ENCODE measurements at places on chromosomes 4 and X.

DNA sequence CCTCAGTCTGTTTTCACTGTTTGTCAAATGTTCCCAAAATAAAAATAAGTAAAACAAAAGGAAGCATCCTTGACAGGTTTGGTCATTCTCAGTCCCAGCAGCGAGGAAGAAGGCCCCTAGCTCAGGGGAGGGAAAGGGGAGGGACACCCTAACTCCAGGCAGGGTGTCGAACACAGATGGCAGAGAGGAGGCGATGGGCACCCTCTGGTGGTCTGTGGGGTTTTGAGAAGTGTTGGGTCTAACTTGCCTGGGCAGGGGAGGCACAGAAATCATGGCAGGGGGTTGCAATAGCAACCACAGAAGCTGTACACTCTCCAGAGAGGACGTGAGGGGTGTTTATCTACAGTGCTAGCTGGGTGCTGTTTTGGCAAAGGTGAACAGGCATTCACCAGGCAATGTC, 229.8 kb upstream of the SFRP2 start:
- DNase-seq: no peak

GRCh38 chrX:150161193-150161592, 201.9 kb upstream of the MAMLD1 start:
- DNase-seq: no peak

GRCh38 chrX:129641941-129642340, 12.8 kb downstream of the APLN start:
- DNase-seq: no peak

DNA sequence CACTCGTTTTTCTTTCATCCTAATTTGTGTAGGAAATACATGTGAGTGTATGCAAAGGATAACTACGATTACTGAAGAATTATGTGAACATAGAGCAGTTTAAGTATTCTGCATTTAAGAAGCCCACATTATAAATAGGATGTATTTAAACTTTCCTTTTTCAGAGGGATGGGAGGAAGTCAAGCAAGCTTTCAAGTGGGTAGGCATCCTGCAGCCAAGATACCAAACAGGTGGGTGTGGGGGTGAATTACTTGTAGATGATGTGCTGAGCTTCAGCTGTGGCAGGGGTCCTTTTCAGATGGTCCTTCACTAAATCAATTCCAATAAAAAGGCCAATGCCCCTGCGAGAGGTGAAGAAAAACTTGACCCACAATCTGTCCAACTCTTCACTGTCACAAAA, 16.3 kb downstream of the ETNPPL start:
- no peak for DNase-seq

DNA sequence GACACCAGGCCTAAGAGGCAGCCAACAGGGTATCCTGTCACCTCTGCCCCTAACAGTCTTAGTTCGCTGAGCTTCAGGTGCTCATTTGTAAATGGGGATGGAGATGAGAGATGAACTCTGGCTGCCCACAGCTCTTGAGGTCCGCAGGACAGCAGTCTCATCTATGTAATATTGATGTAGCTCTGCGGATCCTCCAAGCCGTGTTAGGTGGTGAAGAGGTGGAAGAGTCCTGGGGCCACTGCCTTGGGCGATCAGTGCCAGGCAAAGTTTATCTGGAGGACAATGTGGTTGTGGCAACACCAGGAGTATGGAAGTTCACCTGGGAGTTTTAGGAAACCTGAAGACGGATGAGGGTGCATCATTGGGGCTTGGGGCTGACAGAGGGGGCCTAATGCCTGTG, 13.4 kb downstream of the TRO start:
- DNase-seq: no peak

DNA sequence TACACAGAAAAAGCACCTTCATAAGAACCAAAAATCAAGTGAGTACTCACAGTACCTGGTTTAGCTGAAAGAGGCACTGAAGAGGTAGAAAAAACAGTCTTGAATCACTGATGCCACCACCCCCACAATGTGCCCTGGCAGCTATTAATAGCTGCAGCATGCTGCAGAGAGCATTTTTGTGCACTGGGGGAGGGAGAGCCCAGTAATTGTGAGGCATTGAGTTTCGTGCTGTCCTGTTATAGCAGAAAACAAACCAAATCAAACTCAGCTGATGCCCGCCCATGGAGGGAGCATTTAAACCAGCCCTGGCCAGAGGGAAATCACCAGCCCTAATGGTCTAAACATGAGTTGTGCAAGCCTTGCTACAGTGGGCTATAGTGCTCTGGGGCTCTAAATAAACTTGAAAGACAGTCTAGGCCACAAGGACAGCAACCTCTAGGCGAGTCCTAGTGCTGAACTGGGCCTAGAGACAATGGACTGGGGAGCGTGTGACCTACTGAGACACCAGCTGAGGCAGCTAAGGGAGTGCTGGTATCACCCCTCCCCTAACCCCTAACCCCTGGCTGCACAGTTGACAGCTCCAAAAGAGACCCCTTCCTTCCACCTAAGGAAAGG, 106.3 kb upstream of the TMLHE start:
- DNase-seq: no peak

DNA sequence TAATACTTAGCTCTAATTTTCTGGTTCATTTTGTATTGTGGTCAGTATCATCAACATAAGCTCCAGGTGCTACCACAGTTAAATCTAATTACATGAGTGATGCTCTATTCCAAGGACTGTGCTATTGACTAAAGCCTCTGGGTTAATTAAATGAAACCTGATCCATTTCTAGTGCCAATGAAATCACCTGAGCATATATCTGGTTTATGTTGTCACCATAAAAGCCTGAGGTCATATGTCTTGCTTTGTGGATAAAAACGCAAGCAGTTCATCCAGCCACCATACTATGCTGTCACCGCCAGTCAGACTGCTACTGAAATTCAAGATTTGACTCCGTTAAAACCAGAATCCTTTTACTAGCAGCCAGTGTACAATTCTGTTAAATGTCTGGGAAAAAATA, 64.2 kb upstream of the ZNF518B start:
- DNase-seq: no peak

- DNase-seq: no peak
These were observed 76.3 kb downstream of the PTTG2 start for GRCh38 chr4:38036548-38036947.

- DNase-seq: no peak
These were observed 127.5 kb upstream of the RADX start for GRCh38 chrX:106484233-106484632.

DNA sequence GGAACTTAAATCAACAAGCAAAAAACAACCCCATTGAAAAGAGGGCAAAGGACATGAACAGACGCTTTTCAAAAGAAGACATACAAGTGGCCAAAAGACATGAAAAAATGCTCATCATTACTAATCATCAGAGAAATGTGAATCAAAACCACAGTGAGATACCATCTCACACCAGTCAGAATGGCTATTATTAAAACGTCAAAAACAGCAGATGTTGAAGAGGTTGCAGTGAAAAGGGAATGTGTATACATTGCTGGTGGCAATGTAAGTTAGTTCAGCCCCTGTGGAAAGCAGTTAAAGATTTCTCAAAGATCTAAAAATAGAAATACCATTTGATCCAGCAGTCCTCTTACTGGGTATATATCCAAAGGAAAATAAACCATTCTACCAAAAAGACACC, 22.6 kb downstream of the RTL9 start:
- no peak for DNase-seq

DNA sequence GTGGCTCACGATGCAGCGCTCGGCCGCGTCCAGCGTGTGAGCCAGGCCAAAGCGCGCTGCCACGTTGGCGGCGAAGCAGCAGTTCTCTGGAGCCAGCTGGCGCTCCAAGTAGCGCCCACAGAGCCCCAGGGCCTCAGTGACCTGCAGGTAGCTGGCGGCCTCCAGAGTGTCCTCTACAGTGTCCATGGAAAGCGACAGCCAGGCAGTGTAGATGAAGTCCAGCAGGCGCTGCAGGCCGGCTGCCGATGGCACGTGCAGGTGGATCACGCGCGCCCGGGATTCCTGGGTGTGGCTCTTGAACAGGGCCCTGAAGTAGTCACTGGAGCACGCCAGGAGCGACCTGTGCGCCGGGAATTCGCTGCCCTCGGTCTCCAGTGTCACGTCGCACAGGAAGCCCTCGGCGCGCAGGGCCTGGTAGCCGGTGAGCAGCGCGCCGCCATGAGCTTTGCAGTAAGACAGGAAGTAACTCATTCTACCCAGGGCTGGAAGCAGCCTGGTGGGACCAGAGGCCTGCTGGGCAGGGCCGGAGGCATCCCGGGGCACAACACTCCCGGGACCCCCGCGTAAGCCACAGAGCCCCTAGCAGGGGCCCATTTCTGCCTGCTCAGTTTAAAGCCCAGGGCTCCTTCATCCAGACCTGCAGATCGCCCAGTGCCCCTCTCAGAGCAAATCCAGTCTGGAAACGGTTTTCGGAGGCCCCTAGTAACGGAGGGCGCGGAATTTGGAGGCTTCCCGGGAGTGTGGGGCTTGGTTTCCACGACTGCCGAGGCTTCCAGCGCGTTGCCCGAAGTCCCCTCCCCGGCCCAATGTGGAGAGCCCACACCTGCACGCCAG, 595 bp downstream of the KLHL34 start:
- no peak for DNase-seq

DNA sequence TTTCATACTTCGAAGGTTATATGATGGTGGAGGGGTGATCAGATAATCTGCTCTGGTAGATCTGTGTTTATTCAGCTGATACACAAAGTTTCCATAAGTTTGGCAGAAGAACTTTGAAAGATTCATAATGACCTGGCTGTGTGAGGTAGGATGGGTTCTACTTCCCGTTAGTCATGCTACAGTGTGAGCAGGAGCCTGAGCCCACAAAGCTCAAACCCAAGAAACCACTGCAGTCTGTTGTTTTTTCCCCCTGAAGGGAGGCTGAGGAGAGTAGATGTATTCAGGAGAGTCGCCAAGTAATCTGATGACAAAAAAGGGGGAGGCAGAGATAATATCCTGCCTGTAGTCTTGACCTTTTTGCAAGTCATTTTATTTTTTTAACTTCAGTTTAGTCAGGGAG, 52.8 kb upstream of the PPP3CA start:
- DNase-seq: no peak

DNA sequence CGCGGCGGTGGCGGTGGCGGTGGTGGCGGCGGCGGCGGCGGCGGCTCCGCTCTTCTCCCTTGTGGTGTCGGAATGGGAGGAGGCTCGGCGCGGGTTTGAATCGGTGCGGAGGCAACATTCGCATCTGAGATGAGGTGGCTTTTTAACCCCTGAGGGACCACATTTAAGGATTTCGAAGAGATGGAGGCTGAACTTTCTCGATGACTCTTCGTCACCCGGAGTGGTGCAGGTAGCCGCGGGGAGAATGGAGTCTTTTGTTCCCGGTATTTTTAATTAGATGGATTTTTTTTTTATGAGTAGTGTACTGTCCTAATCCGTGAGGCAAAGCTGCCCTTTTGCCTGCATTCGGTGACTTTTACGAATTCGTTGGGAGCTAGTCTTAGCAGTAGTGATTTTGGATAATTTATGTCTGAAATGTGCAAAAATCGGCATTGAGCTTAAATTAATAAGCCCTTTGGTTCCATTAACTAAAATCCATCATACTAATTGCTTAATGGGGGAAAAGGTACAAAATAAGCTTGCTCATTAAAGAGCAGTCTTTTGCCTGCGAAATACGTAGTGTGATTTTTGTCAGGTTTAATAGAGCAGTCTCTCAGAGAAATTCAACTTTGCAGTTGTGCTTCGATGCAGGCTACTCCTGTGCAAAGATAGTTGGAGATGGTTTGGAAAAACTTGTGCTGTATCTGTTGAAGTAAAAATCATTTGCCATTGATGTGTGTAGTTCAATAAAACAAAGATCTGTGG, 206.2 kb downstream of the TENM3 start:
- no peak for DNase-seq

GRCh38 chr4:158350161-158350560, 139.9 kb downstream of the TMEM144 start:
- DNase-seq: no peak

DNA sequence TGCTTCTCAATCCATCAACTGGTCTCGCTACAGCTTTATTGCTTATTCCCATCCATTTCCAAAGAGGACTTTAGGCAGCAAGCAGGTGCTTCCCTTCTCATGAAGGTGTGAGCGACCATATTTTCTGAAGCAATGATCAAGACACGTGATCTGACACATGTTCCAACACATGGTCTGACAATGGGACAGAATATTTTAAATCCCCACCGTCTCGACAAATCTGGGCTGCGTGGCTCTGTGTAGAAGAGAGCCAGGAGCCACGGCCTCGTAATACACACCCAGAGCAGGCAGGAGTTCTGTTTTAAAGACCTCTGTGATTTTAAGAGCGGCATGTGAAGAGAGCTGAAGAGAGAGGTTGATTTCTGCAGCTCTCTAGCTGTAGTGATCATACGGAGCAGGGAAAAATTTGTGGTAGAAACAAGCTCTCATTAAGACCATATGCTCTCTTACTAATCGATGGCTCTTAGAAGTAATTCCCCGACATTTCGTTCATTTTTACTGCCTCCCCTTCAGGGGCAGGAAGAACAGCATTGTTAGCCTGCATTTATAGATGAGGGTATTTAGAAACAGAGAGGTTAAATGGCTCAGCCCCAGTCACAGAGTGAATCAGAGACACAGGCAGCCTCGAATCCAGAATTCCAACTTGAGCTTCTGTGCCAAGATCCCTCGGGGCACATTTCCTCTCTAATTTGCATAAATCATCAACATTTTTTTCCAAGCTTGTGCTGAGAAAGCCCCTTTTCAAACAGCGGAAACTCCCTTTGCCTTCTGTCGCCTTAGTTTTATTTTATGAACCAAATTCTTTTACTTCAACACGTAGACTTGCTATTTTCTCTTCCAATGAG, 91.0 kb upstream of the BCOR start:
- DNase-seq: no peak

DNA sequence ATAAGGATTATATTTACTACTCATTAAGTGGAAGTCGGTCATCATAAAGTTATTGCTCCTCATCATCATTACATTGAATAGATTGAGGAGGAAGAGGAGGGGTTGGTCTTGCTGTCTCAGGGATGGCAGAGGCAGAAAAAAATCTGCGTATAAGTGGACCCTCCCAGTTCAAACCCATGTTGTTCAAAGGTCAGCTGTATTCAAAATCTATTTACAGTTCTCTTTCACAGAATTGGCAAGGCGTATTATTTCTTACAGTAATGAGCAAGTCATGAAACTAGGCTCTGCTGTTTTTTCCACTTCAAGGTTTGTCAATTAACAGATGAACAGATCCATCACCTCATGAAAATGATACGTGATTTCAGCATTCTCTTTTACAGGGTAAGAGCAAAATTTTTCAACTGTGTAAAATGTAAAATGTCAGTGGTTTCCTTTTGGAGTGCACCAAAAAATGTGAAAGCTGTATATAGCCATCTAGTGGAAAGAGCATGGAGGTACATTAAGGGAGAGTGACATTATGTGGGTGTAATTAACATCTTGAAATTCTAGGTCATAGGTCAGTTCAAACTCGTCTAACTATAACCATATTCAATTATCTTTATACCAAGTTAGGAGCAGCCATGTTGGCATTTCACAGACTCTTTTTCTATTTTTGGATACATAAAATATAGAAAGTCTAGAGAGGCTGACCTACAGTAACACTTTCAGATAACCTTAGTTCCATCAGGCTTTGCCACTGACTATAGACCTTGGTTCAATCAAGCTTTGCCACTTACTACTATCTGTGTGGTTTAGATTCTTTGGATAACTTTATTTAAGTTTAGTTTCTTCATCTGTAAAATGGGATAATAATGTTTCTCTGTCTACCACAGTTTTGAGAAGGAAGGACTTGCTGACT, 30.1 kb downstream of the NEIL3 start:
- no peak for DNase-seq

Measured in stimulated activated CD8-positive, alpha-beta memory T cell treated with anti-CD3 and anti-CD28 coated beads, Interleukin-4, amount 100 ng/mL, for 4 hours (primary cell).